Activated CD8-positive, alpha-beta memory T cell treated with anti-CD3 and anti-CD28 coated beads, Interleukin-2, amount 10 ng/mL, durations not matched to agents 7 days and 5 days (primary cell): ENCODE measurements at places on chromosomes 12 and 14. TPM values are rescaled to one million over a fixed set of nuclear protein-coding genes. Genes with fewer than 3 reads are reported as not detected.

DNA sequence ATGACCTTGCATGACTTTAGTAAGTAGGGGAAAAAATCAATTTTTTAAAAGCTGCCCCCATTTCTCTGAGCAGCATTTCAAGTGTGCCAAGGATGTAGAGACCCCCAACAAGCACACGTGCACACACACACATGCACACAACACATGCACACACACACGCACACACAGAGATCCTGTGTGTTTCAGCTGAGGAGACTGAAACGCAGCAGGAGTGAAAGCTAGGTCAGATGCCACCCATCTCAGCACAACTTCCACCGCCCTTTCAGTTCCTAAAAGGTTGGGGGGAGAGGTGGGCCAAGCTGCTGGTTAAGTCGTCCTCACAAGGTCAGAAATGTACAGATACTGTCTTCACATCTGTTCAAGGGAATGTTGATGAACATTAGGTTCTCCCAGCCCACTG lies 13.9 kb downstream of the MYL2 start:
- no peaks in the 10 kb centered on the region for H3K4me1 ChIP-seq
- H3K27me3 ChIP-seq, result no peaks in the 10 kb centered on the region
- H3K27ac ChIP-seq, result no peak overlapping the region
- no peak overlapping the region for H3K4me3 ChIP-seq

DNA sequence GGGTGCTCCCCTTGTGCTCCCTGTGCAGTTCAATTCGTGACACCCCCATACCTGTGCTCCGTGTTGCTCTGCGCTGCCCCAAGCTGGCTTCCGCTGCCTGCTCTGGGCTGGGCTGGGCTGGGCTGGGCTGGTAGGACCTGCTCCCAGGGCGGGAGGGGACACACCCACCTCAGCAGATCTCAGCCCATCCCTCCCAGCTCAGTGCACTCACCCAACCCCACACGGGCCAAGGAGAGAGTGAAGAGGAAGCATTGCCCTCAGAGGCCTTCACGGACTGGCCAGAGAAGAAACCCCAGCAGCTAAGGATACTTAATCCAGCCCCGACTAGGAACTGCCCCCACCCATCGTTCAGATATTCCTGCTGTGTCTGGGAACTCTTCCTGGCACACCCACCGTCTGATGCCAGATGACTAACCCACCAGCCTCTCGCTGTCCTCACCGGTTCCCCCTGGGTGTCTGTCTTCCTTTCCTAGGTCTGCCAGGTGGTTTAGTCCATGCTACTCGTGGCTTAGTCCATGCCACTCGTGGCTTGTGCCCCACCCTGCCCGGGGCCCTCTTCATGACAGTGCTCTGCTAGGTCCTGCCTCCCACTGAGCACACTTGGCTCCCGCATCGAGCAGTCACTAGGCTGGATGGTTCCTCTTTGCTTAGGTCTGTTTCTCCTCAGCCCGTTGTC lies at the start of gene LPAR5:
LPAR5 (minus strand) TSS at position 104 of the 676 bp plus-strand sequence. CDS start 14,711 bp downstream, outside the sequence.
- peak within 1 kb of the TSS; percentile 77 for H3K4me3 ChIP-seq
- DNase-seq, result peak; percentile 79
- H3K27ac ChIP-seq, result peak within 1 kb of the TSS; percentile 92
- H3K36me3 ChIP-seq, result peaks cover 4% of the 10 kb centered on the region
- no peaks in the 10 kb centered on the region for H3K27me3 ChIP-seq
- peaks cover 44% of the 10 kb centered on the region for H3K4me1 ChIP-seq

- H3K27me3 ChIP-seq, result no peaks in the 10 kb centered on the region
- peaks cover 21% of the 10 kb centered on the region for H3K4me1 ChIP-seq
- peaks cover 38% of the 10 kb centered on the region for H3K36me3 ChIP-seq
- H3K27ac ChIP-seq, result no peak overlapping the region
- DNase-seq, result no peak
- no peak overlapping the region for H3K4me3 ChIP-seq
Observed at GRCh38 chr14:50360851-50361250, 35.8 kb downstream of the CDKL1 start.

- H3K27me3 ChIP-seq, result peaks cover 16% of the 10 kb centered on the region
- H3K27ac ChIP-seq, result no peak overlapping the region
- no peaks in the 10 kb centered on the region for H3K4me1 ChIP-seq
- DNase-seq, result no peak
Observed at GRCh38 chr14:34365309-34365915, 96.6 kb downstream of the SPTSSA start.

- H3K27ac ChIP-seq, result no peak overlapping the region
- DNase-seq, result no peak
- no peaks in the 10 kb centered on the region for H3K27me3 ChIP-seq
- no peaks in the 10 kb centered on the region for H3K4me1 ChIP-seq
Observed at GRCh38 chr12:107560899-107561285, 124.7 kb upstream of the PWP1 start.

GRCh38 chr12:95253386-95253785 lies 35.8 kb downstream of the VEZT start:
- peaks cover 1% of the 10 kb centered on the region for H3K4me1 ChIP-seq
- no peaks in the 10 kb centered on the region for H3K27me3 ChIP-seq
- H3K27ac ChIP-seq, result no peak overlapping the region
- no peak for DNase-seq

GRCh38 chr14:64026600-64026999 lies 173.8 kb downstream of the SYNE2 start:
- no peaks in the 10 kb centered on the region for H3K27me3 ChIP-seq
- H3K4me3 ChIP-seq, result no peak overlapping the region
- H3K36me3 ChIP-seq, result peaks cover 34% of the 10 kb centered on the region
- DNase-seq, result no peak
- peaks cover 3% of the 10 kb centered on the region for H3K4me1 ChIP-seq

DNA sequence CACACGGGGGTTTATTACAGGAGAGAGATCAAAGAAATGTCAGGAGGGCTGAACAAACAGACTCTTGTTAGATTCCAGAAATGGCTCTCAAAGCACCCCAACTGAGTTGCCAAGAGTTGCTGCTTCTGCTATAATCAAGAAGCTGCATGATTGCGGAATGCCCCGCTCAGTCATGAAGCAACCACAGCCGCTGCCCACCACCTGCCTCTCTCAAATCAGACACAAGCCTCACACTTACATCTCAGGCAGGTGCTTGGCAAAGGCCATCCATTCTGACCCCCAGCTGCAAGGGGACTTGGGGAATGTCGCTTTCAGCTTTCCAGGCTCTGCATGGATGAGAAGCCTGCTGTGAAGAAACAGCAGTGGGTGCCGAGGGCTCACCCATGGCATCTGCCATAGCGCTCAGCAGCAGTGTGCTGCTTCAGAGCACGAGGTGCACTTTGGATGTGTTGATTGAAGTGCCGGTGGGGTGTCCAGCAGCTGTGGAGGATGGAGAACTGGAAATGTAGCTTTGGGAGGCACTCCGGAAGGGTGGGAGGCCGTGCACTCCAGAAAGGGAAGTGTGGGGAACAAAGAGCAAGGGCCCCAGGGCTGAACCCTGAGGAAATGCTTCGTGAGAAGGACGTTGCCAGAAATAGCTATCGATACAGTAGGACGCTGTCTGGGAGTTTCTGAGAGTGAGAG lies 37.7 kb downstream of the LRRC74A start:
- peaks cover 7% of the 10 kb centered on the region for H3K4me1 ChIP-seq
- peaks cover 32% of the 10 kb centered on the region for H3K27me3 ChIP-seq
- H3K27ac ChIP-seq, result no peak overlapping the region
- H3K36me3 ChIP-seq, result no peaks in the 10 kb centered on the region

DNA sequence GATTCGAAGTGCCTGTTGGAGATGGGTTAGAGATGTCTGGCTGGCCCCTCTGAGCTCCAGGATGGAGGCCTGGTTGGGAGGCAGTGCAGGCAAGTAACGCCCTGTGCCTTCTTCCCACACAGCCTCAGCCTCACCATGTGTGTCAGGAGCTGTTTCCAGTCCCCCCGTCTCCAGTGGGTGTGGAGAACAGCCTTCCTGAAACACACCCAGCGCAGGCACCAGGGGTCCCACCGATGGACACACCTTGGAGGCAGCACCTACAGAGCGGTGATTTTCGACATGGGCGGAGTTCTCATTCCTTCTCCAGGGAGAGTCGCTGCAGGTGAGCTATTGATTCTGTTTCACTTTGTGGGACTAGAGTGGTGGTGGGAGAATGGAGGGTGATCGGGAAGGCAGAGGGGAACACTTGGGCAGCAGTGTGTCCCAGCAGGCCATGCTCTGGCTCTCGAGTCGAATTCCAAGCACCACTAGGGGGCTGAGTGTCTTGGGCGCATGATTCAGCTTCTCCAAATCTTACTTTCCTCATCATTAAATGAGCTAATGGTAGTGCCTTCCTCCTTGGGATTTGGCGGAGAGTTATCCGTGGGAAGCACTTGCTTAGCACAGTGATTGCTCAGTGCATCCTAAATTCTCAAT lies 6.8 kb downstream of the ACAD10 start:
- H3K4me1 ChIP-seq, result peaks cover 2% of the 10 kb centered on the region
- H3K36me3 ChIP-seq, result peaks cover 12% of the 10 kb centered on the region
- no peak overlapping the region for H3K27ac ChIP-seq
- H3K27me3 ChIP-seq, result no peaks in the 10 kb centered on the region

DNA sequence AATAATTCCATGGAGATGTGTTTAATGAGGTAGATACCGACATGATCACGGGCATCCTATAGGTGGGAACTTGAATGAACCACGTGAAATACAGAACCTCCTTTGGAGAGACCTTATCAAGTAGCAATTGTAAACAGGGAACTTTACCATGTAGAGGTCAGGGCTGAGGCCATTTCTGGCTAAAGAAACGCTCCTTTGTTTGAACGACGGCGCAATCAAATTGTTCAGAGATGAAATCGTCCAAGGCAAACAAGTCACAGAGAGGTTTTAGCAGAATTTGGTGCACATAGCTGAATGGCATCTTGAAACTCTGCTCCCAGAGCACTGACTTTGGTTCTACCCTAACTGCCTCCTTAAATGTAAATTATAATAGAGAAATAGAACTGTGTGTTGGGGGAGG lies 9.8 kb downstream of the PRIMA1 start:
- H3K27me3 ChIP-seq, result no peaks in the 10 kb centered on the region
- H3K4me1 ChIP-seq, result no peaks in the 10 kb centered on the region
- no peak overlapping the region for H3K27ac ChIP-seq

Gene RASAL1
- total RNA-seq, result not detected

Gene TAS2R31
- total RNA-seq, result 2.0 TPM

Gene SLC6A15
- not detected for total RNA-seq

Gene ANO2
- total RNA-seq, result not detected

Gene ZCCHC8
- 45.3 TPM for total RNA-seq

Gene AMHR2
- total RNA-seq, result not detected

Gene RERG
- total RNA-seq, result not detected
